RPMI7951 (cell line): ENCODE measurements at places on chromosomes 6 and 20. TPM values are rescaled to one million over a fixed set of nuclear protein-coding genes. Genes with fewer than 3 reads are reported as not detected.

Gene SNAP25
- 31.3 and 42.7 TPM in 2 replicates for total RNA-seq

Gene ACSS1
- total RNA-seq: 1.6 and 2.0 TPM in 2 replicates

Gene SLCO4A1
- total RNA-seq: 60.2 and 62.4 TPM in 2 replicates

Gene HCK
- not detected in 2 replicates for total RNA-seq

Gene CALHM6
- 9.6 and 19.8 TPM in 2 replicates for total RNA-seq

Gene SYNDIG1
- 10.2 and 12.6 TPM in 2 replicates for total RNA-seq
